ENCODE measurements at places on chromosomes 2 and 18.

DNA sequence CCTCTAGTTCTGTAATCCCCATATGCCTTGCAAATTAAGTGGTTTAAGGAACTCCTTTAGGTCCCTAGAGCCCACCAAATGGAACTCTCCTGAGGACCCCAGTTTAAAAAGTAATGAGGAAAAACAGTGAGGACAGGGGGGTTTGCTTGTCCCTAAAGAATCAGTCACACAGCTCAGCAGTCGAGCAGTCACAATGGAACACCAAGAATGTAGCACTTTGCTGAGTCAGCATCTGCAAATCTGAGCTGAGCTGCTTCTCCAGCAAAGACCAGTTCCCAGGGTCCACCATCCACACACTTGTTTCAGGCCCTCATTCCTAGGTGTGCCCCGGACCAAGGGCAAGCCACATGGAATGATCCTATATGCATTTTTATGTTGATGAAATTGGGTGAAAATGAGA, 46.2 kb upstream of the NEDD4L start:
- DNase-seq, result no peak

DNA sequence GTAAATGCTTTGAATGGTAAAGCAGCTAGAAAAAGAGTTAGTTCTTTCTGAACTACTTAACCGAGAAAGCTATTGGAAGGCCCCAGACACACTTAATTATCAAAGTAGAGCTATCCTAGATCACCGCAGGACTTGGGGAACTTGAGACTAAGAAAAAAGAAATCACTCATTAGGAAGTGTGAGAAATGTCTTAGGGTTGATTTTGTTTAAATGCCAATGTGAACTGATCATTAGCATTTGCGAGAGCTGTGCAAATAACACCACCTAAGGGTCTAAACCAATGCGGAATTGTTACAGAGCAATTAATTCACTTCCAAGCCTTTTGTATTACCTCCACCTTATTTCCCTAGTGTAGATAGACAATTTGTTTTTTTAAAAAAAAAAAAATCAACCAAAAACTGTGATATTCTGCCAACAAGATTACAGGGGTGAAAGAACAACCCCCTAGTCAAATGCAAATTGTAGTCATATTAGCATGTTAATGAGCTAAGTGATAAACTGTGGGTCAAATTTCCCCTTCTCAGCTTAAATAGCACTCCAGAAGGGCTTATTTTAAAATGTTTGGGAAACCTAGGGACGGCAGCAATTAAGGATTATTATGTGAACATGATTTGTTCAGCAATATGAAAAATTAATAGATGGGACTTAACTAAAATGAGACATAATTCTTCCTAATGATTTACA, 246.2 kb upstream of the STON1 start:
- no peak for DNase-seq

DNA sequence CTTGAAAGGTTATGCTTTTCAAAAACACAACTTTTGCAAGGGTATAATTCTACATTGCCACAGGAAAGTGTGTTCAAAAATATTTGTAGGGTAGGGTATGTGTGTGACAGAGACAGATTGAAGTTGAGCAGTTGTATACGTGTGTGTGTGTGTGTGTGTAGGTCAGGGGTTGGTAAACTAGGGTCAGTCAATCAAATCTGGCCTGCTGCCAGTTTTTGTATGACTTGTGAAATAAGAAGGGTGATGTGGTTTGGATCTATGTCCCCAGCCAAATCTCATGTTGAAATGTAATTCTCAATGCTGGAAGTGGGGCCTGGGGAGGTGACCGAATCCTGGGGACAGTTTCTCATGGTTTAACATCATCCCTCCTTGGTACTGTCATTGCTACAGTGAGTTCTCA, 148.2 kb downstream of the CERS6 start:
- DNase-seq, result no peak

DNA sequence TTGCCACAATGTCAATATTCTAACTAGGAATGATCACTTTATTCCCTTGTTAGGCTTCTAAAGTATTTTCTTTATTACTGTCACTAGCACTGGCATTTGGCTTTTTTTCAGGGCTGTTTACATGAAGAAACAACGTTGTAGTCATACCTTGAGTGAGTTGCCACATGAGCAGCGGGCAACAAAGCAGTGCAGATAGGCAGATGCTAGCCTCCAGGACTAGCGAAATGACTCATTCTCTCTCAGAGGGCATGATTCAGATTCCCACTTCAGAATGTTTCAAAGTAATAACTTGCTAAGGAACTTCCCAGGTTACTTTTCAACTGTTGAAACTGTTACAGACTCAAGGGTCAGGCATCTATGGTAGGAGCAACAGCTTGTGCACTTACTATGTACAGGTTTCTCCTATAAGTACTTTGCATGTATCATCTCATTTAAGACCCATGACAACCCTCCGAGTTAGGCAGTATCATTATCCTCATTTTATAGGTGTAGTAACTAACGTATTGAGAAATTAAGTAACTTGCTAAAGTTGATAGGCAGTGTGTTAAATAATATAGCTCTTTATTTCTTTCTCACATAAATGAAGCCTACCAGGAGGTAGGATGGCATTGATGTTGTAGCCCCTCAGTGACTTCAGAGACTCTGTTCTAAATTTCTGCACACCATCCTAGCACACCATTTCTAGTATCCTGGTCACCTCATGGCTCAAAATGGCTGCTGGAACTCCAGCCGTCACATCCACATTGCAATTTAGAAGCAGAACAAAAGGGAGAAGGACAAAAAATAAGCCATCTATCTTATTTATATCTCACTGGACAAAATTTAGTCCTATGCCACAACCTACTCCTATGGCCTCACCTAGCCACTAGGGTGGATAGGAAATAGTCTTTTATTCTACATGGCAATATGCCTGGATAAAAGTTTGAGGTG, 83.3 kb downstream of the ICOS start:
- no peak for DNase-seq

DNA sequence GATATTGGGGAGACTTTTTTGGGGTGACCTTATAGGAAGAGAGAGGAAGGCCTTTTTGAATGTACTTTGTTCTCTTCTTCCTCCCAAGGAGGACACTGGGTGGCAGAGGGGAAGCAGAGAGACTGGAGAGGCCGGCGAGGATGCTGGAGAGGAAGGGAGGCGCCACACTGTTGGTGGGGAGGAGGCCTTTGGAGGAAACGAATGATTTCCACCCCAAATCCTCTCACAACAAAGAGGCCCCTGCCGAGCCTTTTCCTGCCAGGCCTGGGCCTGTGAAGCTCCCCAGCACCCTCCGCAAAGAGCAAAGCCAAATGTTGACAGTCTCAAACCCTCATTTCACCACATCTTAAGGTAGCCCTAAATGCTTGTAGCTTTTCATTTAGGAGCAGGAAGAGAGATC, 59.0 kb upstream of the UPP2 start:
- DNase-seq, result no peak

DNA sequence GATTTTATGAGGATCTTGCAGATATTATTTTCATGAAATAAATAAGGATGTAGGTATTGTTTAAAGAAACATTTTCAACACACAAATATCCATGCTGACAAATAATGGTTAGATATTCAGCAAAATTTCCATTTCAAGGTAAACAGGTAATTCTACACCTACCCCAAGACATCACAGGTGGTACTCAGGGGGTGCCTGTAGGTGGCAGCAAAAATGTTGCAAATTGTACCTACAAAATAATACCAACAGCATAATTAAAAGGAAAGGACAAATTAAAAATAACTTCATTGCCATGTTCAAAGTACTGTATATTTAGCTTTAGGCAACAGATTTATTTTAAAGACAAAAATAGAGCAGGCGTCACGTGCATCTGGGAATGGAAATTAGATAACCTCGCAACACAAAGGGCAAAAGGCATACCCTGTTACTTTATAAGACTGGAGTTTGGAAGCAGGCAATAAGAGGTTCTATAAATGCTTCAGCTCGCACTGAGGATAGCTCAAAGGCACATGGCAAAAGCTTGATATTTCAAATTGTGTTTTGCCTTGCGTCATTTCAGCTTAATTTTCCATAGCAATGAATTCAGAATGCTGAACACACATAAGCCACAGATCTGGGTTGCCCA, 630.5 kb downstream of the TDRD15 start:
- no peak for DNase-seq

DNA sequence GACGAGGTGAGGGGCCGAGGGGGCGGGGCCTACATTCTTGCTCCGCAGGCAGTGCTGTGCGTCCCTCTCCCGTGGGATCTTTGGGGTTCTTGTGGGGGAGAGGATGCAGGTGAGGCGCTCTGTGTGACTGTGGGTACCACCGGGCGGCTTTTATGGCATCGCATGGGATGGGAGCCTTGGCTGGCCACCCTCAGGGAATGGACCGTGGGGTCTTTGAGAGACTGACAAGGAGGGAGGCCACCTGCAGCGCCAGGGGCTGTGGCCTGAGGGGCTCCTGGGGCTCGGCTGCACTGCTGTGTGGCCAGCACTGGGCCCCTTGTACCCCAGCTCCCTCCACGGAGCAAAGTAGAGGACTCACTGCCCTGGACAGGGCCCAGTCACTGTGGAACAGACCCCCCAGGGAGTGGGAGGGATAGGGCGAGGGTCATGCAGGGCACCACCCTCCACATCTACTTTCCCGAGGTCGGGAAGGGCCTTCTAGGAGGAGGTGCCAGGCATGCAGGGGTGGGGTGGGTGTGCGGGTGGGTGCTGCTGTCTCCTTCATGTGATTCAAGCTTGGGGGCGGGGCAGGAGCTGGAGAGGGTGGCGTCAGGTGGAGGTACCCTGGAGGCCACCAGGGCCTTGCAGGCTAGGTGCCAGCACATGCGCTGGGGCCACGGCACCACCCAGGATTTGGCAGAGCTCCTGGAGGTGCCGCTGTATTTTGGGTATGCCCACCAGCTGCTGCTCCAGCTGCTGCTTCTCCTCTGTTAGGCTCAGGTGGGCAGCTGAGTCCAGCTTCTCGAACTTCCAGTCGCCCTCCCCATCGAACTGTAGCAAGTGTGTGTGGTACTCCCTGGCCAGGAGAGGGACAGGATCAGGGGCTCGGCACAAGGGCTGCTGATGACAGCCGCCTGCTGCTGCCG, 1072.4 kb downstream of the RPIA start:
- DNase-seq, result no peak

GRCh38 chr2:43402002-43402401, 175.6 kb upstream of the ZFP36L2 start:
- no peak for DNase-seq

- no peak for DNase-seq
Measured at GRCh38 chr2:74526649-74527230, 709 bp upstream of the DQX1 start.

DNA sequence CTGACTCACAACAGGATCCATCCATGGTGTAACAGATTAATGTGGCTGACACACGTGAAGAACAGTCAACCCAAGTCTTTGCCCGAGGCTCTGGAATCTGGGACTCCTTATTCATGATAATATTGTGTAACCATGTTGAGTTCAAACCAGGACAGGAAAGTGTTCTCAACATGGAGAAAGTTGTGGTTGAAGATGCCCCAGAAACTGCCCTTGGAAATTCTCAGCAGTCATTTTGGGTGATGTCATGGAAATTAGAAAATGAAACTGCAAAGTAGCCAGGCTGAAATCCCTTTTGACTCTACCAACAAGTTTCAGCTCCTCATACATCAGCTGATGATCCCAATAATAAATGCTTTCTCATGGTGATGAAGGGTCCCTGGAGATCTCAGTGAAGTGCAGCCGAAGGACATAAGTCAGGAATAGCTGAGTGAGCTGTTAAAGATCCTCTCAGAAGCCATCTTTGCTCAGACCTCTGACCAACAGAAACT, 307.7 kb downstream of the TNS1 start:
- DNase-seq, result no peak

- no peak for DNase-seq
Measured at GRCh38 chr18:54032412-54032811, 192.1 kb downstream of the MBD2 start.

- no peak for DNase-seq
Measured at GRCh38 chr2:79906139-79906890, 393.5 kb downstream of the CTNNA2 start.

DNA sequence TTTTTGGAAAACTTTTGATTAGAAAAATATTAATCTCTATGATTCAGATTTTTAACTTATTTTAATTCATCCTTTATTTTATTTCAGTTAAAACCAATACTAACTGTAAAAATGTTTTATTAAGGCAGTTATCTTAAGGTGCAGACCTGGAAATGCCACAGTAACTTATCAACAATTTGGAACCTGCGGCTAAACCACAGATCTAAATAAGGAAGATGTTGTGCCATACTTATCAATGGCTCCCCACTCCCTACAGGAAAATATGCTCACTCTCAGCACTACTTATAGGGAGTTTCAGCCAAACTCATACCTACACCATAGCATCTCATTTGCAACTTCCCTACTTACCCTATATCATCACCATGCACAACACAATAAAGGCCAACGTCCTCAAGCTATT, 226.9 kb upstream of the KYNU start:
- DNase-seq, result no peak

- no peak for DNase-seq
Measured at GRCh38 chr2:222301053-222301795, 2.4 kb upstream of the PAX3 start.
